ENCODE measurements at places on chromosomes 7 and 10.
A peak's percentile ranks its signal among the peaks of the same experiment; 100 is the strongest.

GRCh38 chr7:122155566-122155965, 11.5 kb upstream of the AASS start:
- DNase-seq = no peak

DNA sequence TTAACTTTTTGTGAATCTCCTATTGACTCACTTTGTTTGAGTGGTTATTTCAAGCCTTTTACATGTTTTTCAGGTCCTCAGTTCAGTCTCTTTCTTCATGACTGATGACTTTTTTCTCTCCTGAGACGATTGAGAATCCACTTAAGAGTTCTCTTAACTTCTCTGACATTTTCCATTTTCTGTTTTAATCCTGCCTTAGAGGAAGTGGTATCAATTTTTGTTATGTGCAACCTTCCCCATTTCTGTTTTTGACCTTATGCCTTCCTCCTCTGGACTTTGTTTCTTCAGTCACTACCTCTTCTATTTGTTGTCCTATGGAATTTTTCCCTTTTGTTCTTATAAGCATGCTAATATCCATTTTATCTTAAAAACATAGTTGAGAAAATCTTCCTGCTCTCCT, 2.4 kb downstream of the PSMC2 start:
- no peak for DNase-seq

DNA sequence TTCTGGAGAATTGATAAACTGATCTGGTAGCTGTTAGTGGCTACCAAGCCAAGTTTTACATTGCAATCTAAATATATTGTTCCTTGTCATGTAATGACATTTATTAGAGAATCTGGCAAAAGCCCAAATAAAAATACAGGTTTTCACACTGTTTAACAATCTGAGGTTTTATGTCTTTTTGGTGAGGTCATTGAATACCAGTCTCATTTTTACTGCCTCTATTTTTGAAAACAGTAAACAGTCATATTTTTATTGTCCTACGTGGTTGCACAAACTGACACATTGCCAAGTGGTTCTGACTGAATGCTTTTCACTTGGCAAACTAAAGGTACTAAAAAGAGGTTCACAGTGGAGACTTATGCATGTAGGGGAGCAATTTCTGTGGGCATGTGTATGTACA, 157.5 kb downstream of the PRKG1 start:
- DNase-seq = no peak

- no peak for DNase-seq
These were observed 73.7 kb downstream of the ARL4A start for GRCh38 chr7:12761111-12761510.

DNA sequence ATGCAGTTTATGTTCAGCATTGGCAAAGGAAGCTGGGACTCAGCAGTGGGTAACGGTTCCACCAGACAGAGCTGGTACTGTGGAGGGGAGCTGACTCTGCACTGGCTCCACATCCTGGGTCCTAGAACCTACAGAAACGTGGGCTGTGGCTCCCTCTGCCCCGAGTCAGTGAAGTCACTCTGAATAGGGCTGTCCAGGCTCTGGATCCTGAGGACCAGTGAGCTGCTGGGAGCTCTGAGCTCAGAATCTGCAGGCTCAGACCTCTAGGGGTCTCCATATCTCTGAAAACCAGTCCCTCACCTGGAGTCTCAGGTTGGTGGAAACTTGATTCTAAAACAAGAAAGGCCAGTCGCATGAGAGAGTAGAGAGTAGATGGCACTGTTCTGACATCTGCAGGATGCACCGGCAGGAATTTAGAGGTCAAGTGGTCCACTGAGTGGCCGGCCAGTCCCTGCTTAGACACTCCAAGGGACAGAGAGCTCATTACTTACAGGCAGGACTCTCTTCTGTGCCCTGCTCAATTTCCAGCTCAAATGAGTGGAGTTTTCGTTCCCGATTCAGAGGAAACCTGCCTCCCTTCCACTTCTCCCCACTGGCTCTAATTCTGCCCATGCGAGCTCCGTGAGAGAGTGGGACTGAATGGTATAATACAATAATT, 18.6 kb downstream of the NPFFR1 start:
- DNase-seq = no peak

- no peak for DNase-seq
These were observed 62.8 kb downstream of the BICC1 start for GRCh38 chr10:58575491-58575890.

GRCh38 chr10:101952191-101952590, 103.8 kb downstream of the ARMH3 start:
- no peak for DNase-seq

DNA sequence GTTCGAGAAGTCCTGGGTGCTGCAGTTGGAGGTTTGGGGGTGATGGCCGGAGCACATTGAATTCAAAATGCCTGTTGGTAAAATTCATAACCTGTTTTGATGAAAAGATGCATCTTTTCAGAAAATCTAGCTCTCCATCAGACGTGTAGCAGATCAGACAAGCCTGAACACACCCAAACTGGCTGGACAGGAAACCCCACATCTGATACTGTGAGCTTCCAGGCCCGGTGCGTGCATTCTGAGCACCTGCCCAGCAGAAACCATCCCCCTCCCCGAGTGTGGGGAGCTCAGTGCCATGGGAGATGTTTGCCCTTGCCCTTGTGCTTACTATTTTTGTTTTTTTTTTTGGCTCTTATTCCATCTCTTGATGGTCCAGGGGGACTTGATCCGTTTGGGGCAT, 417.1 kb downstream of the TCERG1L start:
- DNase-seq = no peak

DNA sequence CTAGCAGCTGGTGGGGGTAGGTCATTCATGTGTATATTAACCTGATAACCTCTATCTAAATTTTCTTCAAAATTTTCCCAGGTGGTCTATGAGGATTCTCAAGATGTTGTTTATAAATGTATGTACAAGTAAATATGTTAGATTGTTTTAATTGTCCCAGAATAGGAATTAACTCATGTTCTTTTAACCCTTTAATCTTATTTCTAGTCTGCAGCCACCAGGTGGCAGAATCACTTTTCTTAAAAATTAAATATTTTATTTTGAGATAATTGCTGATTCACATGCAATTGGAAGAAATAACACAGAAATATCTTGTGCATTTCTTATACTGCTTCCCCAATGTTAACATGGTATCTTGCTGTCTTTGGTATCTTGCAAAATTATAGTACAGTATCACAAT, 589.5 kb downstream of the ARL4A start:
- DNase-seq = no peak

DNA sequence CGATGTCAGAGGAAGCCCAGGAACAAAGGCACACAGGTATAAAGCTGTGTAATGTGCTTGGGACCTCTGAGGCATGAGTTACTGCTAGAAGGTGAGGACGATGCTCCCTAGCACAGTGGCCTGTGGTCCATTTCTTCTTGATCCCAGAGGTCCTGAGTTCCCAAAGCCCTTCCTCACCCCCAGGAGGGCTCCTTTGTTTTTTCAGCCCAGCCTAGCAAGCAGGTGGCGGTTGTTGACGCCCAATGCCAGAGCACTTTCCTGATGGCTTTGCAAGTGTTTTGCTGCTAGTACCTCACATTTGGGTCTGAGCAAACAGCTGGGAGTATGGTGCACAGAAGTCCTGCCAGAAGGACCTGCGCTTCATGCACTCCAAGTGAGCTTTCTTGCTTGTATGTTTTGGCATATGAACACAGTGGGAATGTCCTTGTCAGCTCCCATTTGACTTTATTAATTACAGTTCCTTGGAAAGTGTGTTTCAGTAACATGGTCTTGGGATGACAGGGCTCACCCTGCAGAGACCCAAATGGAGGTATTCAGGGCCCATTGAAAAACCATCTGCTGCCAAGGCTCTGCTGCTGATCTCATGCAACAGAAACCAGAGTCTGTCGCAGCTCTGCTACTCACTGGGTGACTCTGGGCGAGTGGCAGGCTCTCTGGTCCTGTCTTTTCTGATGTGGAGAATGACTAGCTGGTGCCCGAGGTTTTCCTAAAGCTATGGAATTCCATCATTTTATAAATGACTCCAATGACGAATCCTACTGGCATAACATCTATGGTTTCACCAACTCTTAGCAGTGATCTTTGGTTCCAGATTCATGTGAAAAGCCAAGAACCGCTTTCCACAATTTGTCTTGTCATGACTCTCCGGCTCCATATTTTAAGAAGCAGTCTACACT, 134.9 kb downstream of the ARID5B start:
- no peak for DNase-seq

DNA sequence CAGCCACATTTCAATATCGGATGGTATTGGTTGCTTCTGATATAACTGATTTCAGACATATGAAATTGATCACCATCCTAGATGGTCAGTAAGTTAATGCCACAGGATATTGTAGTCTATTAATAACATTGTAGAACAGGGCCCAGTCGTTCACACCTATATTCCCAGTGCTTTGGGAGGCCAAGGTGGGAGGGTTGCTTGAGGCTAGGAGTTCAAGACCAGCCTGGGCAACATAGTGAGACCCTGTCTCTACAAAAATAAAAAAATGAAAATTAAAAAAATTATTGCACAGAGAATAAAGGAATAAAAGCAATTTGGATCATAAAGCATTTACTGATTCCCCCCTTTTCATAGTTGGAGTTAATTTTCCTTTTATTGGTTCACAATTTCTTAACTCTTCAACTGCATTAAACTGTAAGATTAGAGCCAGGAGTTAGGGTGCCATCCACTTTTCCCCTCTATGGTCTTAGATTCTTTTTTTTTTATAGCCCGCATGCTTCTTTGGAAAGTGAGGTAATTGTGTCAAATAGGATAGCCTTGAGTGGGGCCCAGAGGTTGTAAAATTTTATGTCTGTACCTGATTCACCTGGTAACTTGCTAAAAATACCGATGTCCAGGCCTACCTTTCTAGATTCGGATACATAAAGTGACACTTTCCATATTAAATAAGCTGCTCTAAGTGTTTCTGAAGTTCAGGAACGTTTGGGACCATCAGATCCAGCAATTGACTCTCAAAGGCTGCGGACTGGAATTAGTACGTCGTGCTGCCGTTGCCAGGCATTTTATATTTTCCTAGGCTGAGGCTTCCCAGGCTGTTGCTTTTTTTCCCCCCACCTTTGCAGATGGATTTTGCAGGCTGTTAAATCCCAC, 24.7 kb downstream of the ADK start:
- DNase-seq = no peak

- DNase-seq = no peak
These were observed 484.5 kb upstream of the ZMIZ1 start for GRCh38 chr10:78584266-78584665.

DNA sequence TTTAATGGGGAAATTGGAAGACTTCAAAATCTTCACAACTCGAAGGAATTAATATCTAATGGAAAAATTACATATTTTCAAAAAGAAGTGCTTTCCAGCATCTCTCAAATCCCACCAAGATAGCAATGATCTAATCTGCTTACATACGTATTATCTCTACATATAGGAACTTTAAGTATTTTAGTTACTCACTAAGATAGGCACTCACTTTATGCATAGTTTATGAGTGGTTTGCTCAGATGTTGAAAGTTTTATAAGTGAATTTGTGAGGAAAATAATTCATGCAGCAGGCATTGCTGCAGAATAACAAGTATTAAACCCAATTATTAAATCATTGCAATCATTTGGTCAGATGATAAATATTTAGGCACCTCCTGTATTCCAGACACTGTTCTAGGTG, 2.3 kb upstream of the CYTH3 start:
- no peak for DNase-seq

DNA sequence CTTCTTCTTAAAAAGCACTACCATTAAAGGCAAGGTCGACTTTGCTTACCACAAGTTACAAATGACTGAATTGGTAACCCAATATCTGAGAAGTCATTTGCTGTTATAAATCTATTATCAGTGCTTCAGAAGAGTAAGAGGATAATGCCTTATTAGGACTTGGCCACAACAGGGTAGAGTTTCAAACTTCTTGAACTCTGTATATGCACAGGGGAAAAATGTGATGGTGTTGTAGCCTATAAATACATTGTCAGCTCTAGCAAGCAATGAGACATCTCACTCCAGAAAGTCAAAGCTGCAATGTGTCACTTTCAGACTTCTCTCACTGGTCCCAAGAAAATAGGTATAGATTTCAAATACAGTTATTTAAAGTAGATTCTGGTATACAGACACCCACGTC, 9.3 kb downstream of the TFEC start:
- no peak for DNase-seq

GRCh38 chr10:70715853-70716795, 43.8 kb downstream of the ADAMTS14 start:
- peak; percentile 48 for DNase-seq

GRCh38 chr10:69180525-69181204, 631 bp downstream of the SUPV3L1 start:
- peak; percentile 15 for DNase-seq

- no peak for DNase-seq
These were observed 123.3 kb upstream of the FZD1 start for GRCh38 chr7:91140982-91141381.

DNA sequence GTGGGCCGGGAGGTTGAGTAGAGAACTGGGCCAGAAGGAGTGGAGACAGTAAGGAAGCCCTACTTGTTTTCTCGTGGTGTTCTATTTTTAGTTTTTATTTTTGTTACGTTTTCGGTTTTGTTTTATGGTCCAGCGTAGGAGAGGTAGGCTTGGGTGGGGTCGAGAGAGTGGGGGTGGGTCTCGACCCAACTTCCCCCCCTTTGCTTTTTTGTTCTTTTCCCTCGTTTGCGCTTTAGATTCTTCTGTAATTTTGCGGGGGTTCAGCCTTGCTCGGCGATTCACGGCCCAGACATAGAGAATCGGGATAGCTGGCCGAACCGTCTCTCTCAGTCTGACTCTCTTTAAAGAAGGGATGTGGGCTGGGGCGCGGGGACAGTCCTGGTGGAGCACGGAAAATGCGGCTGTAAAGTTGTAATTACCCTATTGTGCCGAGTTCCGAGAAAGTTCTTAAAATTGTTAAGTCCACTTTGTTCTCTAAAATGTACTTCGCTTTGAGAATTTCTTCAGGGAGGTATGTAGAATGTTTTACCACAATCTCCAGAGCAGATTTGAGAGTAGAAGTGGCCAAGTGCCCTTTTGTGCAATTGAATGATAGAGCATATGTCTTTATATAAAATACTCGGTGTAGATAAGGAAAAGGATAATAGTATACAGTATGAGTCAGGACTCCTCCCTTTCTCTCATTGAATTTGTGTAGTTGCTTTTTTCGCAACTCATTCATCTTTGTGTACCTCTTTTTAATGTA, 816 bp downstream of the DMTF1 start:
- peak; percentile 48 for DNase-seq

DNA sequence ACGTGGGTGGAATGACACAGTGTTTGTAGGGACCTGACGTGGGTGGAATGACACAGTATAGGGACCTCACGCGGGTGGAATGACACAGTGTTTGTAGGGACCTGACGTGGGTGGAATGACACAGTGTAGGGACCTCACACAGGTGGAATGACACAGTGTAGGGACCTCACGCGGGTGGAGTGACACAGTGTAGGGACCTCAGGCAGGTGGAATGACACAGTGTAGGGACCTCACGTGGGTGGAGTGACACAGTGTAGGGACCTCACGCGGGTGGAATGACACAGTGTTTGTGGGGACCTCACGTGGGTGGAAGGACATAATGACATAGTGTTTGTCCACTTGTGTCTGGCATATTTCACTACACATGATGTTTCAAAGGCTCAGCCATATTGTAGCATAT, 19.3 kb downstream of the PPP2R2D start:
- DNase-seq = no peak

All from activated naive CD8-positive, alpha-beta T cell treated with anti-CD3 and anti-CD28 coated beads, Interleukin-2, amount 50 U/mL, for 24 hours (primary cell).